ENCODE measurements at places on chromosomes 1 and 21. TPM values are rescaled to one million over a fixed set of nuclear protein-coding genes. Genes with fewer than 3 reads are reported as not detected.

The CYP4A22 gene
- not detected for total RNA-seq

The ADAMTS4 gene
- 5.2 TPM for total RNA-seq

The TNFSF4 gene
- total RNA-seq, result 1.3 TPM

- peak; percentile 72 for DNase-seq
Measured at GRCh38 chr1:171226747-171227370, 21.4 kb upstream of the FMO1 start.

DNA sequence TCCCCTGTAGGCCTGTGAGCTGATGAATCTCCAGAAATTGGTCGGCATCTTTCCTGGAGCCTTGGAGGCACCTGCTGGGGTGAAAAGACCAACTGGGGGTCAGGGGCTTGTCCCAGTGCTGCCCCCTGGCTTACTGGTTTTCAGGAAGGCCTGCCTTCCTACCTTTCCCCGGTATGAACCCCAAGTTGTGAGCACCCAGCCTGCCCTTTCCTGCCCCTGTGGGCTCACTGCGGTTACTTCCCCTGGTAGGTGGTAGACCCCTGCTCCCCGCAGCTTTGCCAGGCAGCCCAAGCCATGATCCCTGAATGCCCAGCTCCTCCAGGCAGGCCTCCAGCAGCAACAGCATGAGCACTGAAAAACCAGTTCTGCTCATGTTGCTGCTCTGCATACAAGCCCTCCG, 10.2 kb downstream of the DMRTB1 start:
- no peak for DNase-seq

DNA sequence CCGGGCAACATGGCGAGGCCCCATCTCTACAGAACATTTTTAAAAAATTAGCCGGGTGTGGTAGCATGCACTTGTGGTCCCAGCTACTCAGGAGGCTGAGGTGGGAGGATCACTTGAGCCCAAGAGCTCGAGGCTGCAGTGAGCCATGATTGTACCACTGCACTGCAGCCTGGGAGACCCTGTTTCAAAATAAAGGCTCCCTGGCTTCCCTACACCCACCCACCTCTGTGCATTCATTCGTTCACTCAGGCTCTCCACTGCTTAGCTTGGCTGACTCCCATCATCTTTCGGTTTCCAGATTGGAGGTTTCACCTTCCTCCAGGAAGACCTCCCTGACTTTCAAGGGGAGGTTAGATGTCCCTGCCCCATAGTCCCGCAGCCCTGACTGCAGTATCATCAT, 14.2 kb downstream of the KIAA2013 start:
- no peak for DNase-seq

The CACNA1E gene
- not detected for total RNA-seq

DNA sequence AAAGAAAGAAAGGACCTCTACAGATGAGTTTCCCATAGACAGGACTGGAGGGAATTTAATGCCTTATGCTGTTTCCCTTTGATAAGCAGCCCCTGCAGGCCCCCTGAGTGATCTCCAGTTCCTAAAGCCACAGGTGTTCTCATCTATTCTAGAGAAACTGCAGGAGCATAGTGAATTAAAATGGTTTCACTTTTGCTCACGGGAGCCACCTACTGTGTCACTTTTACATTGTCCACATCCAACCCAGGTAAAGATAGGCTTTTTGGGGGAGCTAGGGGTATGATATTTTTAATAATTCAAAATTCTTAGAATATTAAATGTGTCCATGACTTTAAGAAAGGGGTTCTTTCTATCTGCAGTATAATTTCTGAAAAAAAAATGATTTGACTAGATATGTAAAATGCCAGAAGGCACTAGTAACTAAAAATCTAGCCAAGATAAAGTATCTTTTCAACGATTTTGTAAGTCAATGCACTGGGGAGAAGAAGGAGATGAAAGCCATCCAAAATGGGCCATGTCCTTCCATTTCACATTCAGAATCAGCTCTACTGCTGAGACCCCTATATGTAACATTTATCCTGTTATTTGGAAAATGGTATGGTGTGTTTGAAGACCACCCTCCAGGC, 267.3 kb upstream of the DUSP10 start:
- peak; percentile 29 for DNase-seq

DNA sequence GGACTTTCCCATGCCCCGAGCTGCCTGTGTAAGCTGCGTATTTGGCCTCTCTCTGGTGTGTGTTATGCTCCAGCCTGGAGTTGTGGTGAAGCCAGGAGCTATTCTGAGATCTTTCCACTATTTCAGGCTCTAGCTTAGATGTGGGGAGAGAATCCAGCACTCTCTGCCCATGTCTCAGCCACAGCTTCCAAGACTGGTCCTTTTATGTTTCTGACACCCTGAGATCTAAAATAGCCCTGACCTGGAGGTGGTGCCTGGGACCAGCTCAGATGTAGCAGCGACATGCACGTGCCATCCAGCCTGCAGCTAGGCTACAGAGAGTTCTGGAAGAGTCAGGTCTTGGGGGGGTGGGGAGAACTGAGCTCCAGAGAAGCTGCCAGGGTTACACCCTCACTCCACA, 76.5 kb downstream of the TENT5C start:
- DNase-seq, result no peak

The MX1 gene
- total RNA-seq, result 12.3 TPM

GRCh38 chr1:158115126-158115525, 65.6 kb upstream of the CD1D start:
- DNase-seq, result no peak

The RGS21 gene
- not detected for total RNA-seq

The NES gene
- 39.1 TPM for total RNA-seq

- DNase-seq, result no peak
Measured at GRCh38 chr1:197429372-197429771, 161.3 kb downstream of the CRB1 start.

- DNase-seq, result no peak
Measured at GRCh38 chr1:247445526-247446356, 12.2 kb downstream of the OR2B11 start.

The SLC9C2 gene
- total RNA-seq, result not detected

The HEYL gene
- not detected for total RNA-seq

The TNFAIP8L2 gene
- total RNA-seq, result not detected

The SNX7 gene
- total RNA-seq, result 114 TPM

- DNase-seq, result no peak
Measured at GRCh38 chr1:50108497-50109059, at the start of gene ELAVL4. ELAVL4 (plus strand) TSS chr1:50108920; CDS start chr1:50109190, 270 bp downstream.

DNA sequence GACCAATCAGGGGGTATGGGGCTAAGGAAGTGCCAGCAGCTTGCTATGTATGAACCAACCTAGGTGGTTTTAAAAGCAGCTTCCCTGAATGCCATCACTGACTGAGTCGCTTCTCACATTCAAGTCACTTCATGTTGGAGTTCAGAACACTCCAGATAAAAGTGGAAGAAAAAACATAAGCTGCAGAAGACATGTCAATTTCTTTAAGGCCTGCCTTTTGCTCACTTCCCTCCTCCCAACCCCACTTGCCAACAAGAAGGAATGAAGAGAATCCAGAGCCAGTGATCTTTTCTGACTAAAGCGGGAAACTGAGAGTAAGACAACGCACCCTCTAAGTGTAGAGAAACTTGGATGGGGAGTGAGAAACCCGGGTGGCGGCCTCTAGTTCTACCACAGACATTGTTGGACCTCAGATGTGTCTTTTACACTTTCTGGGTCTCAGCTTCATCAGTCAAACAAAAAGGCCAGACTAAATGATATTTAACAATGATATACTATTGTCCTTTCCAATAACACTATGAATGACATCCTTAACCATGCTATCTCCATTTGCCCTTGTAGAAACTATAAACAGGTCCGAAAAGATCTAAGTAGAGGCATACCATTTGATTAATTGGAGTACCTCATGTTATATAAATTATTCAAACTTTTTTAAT, 54.1 kb downstream of the LUZP1 start:
- no peak for DNase-seq

The TMEM234 gene
- total RNA-seq, result 14.9 TPM

The DYNLT5 gene
- not detected for total RNA-seq

The IL19 gene
- total RNA-seq, result not detected

The SPRR1B gene
- total RNA-seq, result not detected

The FCRL6 gene
- not detected for total RNA-seq

GRCh38 chr1:220879509-220880361, 492 bp downstream of the HLX start:
- peak; percentile 71 for DNase-seq

DNA sequence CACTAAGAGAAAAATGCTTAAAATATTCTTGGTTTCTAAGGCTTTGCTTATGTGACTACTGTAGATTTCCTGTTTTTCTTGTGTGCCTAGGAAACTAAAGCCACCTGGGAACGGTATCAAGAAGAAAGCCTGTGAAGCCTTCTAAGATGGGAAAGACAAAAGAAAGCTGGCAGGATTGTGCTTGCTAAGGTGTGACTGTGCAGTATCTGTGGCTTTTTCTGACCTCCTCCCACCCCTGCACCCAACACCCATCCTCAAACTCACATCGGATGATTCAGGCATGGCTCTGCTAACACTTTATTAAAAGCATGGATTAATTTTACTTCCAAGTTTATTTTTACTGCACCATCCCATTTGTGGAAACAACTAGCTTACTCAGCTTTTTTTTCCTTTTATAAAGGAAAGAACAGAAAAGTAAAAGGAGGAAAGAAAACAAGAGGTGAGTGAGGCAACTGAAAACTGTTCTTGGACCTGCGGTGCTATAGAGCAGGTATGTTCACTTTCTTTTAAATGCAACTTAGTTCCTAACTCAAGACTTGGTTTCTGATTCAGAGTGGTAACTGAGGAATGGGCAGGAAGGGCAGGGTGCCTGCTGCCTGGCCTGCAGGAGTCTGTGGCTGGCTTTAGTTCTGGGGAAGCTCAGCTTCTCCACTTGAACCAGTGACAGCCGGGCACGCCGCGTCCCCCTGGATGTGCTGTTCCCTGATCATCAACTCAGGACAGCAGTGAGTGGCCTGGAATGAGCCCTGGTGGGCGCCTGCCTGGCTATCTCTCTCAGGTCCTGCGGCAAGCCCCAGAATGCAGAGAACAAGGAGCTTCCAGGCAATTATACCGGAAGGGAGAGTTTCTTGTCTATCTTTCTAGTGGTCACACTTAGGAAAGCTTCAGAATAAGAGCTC, at the start of gene GBP6:
Gene GBP6 (plus strand): TSS at position 422 of the 899 bp plus-strand sequence. CDS start 4,493 bp downstream, outside the sequence.
- no peak for DNase-seq

DNA sequence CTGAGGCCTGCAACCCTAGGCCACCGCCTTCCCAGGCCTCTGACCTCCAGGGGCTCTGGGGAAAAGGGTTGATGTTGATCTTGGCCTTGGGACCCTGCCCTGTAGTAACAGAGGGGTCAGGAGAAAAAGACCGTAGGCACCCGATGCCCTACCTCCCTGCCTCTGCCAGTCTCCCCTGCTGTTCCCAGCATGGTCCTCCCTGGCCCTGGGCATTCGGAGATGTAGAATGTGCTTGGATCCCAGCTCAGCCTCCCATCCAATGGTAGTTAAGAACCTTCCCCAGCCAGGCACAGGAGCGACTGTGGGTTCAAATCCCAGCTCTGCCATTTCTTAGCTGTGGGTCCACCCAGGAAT, 72.0 kb upstream of the TARDBP start:
- DNase-seq, result no peak

DNA sequence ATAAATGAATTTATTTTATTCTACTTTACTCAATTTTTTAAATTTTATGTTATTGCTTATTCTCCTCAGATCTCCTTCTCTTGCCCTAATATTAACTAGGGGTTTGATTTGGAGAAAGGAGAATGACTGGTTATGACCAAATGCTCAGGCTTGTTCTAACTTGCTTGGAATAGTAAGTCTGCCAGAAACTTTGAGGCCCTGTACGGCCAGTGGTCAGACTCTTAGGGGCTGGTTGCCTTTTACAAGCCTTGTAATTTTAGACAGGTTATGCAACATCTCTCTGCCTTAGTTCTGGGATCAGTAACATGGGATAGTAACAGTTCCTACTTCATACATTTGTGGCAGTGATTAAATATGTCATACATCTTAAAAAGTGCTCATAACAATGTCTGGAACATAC, 279.5 kb downstream of the DUSP10 start:
- no peak for DNase-seq

The OR2T33 gene
- not detected for total RNA-seq

DNA sequence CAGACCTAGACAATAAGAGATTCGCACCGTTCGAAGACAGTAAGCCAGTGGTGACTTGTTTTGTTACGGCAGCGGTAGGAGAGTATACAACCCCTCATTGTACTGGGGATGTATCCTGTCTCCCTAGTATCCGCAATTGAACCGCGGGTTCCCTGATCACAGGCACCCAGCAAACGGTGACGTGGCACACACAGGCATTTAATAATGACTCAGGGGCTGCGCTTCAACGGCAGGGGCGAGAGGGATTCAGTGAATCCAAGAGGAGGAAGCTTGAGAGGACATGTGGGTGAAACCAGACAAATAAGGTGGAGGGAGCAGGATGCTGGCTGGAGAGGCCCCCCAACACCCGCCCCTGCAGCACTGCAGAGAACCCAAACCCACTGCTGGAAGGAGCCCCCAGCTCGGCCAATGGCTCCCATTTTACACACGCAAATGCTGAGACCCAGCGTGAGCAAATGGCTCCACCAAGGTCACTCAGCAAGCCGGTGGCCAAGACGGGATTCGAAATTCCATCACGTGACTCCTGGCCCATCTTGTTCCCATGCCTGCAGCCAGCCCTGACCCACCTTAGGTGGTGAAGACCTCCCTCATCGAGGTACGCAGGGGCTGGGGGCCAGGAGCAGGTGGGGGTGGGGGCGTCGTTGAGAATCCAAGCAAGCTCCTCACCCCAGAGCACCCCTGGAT, 149.9 kb downstream of the SYF2 start:
- peak; percentile 52 for DNase-seq

The LIPI gene
- not detected for total RNA-seq

- no peak for DNase-seq
Measured at GRCh38 chr1:56515898-56516538, 63.3 kb downstream of the PLPP3 start.

The RNU1-4 gene
- not detected for total RNA-seq
